ENCODE measurements at places on chromosomes 4 and X. TPM values are rescaled to one million over a fixed set of nuclear protein-coding genes. Genes with fewer than 3 reads are reported as not detected.

DNA sequence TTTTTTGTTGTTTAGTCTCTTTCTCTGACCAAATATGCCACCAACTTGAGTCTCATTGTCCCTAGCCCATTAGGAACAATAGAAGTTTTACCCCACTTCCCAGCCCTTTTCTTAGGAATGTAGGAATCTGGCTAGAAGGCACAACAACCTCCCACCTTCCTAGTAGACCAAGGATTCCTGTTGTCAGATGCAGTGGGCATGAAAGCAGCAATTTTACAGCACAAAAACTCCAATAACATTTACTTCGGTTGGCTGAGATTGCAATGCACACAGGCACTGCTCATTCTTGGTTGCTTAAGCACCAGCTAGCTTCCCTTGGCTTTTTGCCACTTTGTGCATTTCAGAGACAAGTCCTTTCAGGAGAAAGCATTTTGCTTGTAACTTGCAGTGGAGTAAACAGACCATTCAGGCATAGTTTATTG, 312.8 kb downstream of the TENM3 start:
- DNase-seq: no peak

DNA sequence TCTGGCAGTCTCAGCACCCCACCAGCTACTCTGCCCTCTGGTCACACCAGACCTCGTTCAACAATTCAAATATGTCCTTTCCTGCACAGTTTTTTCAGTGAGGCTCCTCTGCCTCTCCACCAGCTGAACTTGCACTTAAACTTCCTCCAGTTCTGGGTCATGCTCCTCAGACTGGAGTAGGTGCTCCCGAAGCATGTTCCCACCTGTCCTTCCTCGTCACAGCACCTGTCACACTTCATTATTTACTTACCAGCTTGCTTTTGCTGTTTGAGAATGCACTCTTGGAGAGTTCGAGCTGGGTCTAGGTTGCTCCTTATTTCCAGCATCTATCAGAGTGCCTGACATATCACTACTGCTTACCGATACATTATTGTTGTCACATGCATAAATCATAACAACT, 144.8 kb upstream of the TTC29 start:
- DNase-seq: no peak

The FAM47E gene
- total RNA-seq: 2.4 TPM

DNA sequence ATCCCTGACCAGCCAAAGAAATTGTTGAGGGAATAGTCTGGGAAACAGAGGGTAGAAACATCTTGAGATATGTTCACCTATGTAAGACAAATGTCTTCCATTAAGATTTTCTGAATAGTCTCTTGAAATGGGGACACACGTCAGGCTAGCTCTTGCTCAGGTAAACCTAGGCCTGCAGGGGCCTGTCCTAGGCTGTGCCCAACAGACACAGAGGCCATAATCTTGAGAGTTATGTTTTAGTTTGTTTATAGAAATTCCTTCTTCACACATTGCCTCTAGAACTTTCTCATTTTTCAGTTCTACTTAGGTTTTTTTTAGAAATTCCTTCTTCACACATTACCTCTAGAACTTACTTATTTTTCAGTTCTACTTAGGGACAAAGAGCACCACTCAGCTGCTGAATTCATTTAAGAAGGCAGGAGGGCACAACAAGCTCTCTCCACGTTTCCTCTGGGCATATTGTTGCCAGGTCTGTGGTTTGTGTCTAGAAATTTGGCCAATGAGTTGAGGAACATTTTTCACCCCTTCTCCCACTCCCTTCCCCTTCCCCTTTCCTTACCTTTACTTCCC, 94.9 kb downstream of the ARHGAP24 start:
- no peak for DNase-seq

The CAPN6 gene
- 0.05 TPM for total RNA-seq

The EDA gene
- 12.4 TPM for total RNA-seq

The ADGRG2 gene
- total RNA-seq: 0.62 TPM

- no peak for DNase-seq
Observed at GRCh38 chr4:115361781-115362180, 248.4 kb upstream of the NDST4 start.

The HTN3 gene
- not detected for total RNA-seq

GRCh38 chr4:186416451-186417060, 138.8 kb downstream of the MTNR1A start:
- no peak for DNase-seq

DNA sequence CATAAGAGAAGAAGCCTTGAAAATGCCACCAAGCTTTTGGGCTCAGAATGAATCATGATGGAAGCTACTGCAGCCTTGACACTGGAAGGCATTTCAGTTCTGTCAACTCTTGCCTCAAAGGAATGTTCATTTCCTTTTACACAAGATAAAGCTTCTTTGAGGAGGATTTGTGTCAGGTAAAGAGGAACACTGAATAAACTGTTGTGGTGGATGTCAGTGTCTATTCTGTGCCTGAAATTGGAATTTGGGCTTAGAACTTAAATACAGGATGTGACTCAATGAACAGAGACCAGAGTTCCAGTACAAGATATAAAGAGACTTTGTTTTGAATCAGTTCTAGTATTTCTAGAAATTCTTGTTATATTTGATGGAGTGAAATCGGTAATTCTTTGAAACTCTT, 313.2 kb downstream of the PACRGL start:
- DNase-seq: no peak

The AADAT gene
- 1.4 TPM for total RNA-seq

DNA sequence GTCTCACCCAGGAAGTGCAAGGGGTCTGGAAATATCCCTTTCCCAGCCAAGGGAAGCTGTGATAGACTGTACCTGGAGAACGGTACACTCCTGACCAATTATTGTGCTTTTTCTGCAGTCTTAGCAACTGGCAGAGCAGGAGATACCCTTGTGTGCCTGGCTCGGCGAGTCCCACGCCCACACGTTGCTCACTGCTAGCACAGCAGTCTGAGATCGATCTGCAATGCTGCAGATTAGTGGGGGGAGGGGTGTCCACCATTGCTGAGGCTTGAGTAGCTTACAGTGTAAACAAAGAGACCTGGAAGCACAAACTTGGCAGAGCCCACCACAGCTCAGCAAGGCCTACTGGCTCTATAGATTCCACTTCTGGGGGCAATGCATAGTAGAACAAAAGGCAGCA, 138.5 kb downstream of the CHRDL1 start:
- no peak for DNase-seq

GRCh38 chr4:10732235-10732913, 47.8 kb upstream of the CLNK start:
- DNase-seq: no peak
